ENCODE measurements at places on chromosomes 7 and 10.
A peak's percentile ranks its signal among the peaks of the same experiment; 100 is the strongest.

GRCh38 chr10:15715619-15716227, 4.0 kb downstream of the ITGA8 start:
- DNase-seq: no peak

- no peak for DNase-seq
Measured at GRCh38 chr7:140448781-140449480, 30.4 kb downstream of the MKRN1 start.

- DNase-seq: peak; percentile 91
Measured at GRCh38 chr10:87095236-87095945, 385 bp downstream of the SHLD2 start.

DNA sequence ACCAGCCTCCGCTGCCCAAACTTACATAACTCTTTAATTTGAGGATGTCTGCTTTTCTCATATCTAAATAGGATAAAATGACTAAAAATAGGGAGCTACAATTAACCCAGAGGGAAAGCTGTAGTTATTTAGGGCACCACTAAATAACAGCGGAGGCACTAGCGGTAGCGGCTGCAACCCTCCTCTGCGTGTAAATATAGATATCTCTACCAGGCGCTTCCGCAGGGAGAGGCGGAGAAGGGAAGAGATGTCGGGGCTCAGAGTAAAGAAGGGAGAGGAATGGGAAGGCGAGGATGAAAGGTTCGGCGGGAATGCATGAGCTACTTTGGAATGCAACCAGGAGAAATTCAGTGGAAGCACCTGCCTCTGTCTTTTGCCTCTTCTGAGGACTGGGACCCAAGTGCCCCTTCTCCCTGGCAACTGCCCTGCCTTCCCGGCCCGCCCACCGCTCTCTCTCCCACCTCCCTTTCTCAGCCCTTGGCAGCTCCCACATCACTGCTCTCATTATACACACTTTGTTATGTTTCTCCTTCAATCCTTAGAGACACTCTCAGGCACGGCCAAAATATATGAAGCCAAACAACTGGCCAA, 698.3 kb downstream of the PARD3 start:
- DNase-seq: peak; percentile 49

All from left hindlimb (tissue), 1 donor.